Cardiac muscle cell (in vitro differentiated cells and primary cell): ENCODE measurements at places on chromosomes 2 and 18.

DNA sequence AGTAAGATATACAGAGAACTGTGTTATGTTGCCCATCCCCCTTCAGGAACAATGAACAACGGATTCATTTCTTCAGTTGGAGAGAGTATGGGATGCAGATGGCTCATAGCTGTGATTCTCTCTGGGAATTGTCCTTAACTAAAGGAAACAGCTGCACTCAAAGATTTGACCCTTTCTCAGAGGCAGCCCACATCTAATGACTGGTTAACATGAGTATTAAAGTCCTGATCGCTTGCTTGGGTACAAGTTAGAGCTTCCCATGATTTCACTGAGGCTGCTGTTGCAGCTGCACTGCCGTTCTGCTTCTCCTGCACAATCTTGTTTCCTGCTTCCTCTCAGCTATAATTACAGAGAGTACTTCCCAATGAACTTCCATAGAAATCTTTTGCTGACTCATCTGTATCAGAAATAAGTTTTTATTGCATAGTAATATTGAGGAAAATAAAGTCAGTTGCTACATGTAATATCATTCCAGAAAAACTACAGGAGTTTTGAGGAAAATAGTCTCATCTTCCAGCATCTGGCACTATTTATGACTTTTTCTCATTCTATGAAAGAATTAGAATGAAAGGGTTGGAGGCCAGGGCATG lies 12.8 kb upstream of the SCN9A start:
- H3K4me3 ChIP-seq = no peak overlapping the region
- H3K4me1 ChIP-seq = no peaks in the 10 kb centered on the region
- H3K27me3 ChIP-seq = no peaks in the 10 kb centered on the region
- H3K36me3 ChIP-seq = no peaks in the 10 kb centered on the region
- no peak overlapping the region for H3K27ac ChIP-seq

GRCh38 chr2:134217351-134217750 lies 36.5 kb upstream of the MGAT5 start:
- no peak overlapping the region for H3K27ac ChIP-seq
- no peak overlapping the region for H3K4me3 ChIP-seq

DNA sequence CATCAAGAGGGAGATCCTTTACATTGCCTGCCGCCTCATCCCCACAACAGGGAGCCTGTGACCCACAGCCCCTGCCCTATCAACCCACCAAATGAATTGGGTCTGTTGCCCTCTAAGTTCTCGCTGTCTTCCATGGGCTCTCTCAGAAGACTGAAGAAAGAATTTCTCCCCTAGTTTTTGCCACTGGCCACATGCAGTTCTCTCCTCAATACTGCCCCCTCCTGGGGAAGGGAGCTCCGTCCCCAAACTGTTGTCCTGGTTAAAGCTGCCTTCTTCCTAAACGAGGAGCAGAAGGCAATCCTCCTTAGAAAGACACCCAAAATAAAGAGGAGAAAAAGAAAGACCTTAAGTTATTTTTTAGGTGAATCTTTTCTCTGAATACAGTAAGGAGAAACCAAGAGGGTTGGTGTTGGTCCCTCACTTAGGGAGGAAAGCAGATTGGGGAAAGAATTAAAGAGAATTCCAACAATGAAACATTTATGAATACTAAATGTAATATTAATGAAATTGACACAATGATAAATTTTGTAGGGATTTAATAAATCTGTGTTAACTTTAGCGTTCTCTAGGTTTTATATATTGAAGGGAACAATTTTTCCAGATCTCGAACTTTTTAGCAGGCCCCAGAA lies 31.1 kb upstream of the SATB2 start:
- H3K4me1 ChIP-seq = no peaks in the 10 kb centered on the region
- H3K27ac ChIP-seq = no peak overlapping the region
- H3K27me3 ChIP-seq = peaks cover 3% of the 10 kb centered on the region

GRCh38 chr2:240914645-240915525 lies 8.7 kb downstream of the CROCC2 start:
- no peaks in the 10 kb centered on the region for H3K36me3 ChIP-seq
- DNase-seq = no peak
- H3K4me3 ChIP-seq = no peak overlapping the region
- H3K27ac ChIP-seq = no peak overlapping the region

DNA sequence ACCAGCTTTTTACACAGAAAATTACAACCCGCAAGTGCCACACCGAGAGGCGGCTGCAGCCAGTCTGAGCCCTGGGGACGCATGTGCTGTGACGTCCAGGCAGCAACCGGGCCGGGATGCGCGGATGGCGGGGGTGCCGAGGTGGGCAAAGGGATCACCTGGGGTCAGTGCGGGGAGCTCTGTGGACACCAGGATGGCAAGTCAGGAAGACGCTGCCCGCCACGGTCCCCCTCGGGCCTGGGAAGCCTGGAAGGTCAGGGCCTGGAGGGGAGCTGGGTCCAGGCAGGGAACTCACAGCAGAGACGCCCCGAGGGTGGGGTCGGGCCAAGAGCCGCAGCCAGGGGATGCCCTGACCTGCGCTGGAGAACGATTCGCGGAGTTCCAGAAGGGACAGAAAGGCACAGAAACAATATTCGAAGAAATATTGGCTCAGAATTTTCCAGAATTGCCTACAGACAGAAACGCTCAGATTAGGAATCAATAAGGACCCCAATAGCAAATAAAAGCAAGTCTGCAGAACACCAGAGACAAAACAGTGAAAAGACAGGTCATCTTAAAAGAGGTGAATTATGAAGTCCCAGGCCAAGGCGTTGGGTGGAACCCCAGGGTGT lies 11.7 kb upstream of the KIF1A start:
- H3K27ac ChIP-seq = no peak overlapping the region
- H3K36me3 ChIP-seq = no peaks in the 10 kb centered on the region
- H3K27me3 ChIP-seq = peaks cover 83% of the 10 kb centered on the region
- H3K4me1 ChIP-seq = no peaks in the 10 kb centered on the region
